Fibroblast of skin of scalp (primary cell): ENCODE measurements at places on chromosomes 2 and 18.
A peak's percentile ranks its signal among the peaks of the same experiment; 100 is the strongest.

DNA sequence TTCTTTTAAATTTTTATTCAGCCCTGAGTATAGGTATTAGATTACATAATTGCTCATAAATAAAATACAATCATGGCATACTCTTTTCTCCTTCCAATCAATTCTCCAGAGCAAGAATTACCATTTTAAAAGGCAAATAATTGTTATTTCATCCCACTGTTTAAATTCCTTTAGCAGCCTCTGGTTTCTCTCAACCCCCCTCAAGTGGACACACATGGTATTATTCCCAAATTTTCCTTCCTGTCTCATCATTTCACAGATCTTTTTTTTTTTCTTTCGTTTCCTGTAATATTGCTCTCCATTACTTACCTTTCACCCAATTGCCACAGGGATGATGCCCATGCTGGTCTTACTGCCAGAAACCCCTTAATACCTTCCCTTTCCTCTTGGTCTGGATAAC, 385.2 kb downstream of the RIT2 start:
- DNase-seq: no peak

DNA sequence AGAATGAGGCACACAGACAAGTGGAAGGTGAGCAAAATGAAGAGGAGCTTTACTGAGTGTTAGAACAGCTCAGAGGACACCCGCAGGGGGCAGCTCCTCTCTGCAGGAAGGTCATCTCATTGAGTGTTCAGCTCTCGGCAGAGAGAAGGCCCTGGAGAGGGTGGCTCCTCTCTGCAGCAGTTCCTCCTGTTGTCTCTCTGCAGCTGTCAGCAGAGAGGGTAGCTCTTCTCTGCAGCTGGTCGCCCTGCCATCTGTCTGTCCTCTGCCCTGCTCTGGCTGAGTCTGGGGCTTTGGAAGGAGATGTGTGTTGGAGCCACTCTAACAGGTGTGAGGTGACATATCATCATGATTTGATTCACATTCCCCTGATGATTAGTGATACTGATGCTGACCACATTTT, 6.8 kb upstream of the SNTG2 start:
- no peak for DNase-seq

DNA sequence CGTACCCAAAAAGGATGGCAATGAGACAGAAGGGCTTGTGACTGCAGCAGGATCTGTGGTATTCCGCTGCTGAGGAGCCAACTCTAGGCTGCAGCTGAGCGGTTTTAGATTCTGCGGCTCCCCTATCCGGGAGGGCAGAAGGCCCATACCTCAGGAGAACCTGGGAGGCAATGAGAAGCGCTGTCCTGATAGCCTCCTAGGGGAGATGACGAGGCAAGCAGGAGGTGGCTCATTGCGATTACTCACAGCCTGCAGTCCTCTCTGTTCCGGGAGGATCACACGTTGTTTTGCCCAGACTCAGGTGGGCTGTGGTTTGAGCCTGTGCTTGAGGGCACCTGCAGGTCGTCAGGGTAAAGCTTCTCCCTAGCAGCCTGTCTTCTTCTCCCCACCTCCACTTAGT, 65.1 kb downstream of the COA5 start:
- DNase-seq: no peak

GRCh38 chr18:10234281-10234680, 220.2 kb upstream of the APCDD1 start:
- DNase-seq: no peak

DNA sequence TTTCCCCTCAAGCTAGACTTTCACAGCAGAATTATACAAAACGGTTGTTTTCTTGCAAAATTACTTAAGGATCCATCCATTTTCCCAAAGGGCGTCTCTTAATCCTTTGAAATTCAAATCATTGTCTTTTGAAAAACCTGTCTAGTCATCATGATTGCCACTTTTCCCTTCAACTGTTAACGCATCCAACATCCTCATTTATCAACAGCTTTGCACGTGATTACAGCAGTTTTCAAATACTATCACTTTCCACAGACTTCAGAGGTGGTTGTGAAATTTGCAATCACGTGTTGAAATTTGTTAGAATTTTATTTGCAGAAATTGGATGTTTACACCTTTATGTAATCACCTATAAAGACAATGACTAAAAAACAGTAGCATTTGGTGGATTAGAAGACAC, 304.4 kb upstream of the SLC39A10 start:
- no peak for DNase-seq

- DNase-seq: no peak
These were observed 692 bp upstream of the TSHZ1 start for GRCh38 chr18:75209951-75210258.

DNA sequence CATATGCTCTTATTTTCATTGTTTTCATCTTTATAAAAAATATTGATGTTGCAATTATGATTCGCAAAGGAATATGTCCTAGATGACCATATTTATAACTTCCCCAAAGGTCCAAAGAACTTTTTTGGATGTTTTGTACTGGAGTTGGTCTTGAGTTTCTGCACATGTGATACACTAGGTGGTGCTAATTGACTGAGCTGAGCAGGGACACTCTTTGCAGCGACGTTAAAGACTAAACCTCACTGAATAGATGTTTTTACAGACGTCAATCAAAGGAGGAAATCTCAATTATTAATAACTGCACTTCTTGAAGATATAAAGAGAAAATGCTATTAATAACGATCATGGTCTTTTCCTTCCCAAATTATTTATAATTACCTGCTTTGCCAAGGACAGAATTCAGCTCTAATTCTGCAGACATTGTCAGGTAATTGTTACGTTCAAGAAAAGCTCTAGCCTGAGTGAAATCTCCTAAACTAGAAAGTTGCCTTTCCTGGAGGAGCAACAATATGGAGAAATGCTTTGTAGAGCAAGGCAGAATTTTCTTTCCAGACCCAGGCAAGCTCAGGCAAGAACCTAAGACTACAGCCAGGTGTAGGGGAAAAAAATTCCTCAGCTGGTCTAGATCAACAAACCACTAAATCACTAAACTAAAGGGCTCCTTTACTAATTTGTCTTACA, 119.3 kb upstream of the RBBP8 start:
- peak; percentile 23 for DNase-seq

DNA sequence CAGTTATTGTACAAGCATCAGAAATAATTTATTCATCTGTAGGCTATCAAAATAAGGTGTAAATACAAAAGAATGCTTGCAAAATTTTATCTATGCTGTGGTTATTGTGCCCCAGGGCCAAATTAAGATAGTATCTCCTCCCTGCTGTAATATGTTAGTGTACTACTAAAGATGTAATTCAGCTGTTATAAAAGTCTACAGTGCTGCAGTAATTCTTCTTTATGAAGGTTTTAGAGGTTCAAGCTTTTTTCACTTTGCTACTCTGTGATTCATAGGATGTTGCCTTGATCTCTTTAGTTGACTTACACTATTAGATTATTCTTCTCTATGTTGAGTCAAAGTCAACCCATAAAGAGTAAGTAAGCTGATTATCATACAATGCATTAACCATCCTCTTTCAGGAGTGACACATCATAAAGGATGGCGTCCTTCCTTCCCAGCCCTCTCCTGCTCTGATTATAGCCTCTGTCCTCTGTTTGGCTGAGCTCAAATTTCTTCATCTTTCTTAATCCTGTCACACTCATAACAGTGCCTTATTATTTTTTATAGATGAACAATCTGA, 29.3 kb upstream of the DYNAP start:
- no peak for DNase-seq

DNA sequence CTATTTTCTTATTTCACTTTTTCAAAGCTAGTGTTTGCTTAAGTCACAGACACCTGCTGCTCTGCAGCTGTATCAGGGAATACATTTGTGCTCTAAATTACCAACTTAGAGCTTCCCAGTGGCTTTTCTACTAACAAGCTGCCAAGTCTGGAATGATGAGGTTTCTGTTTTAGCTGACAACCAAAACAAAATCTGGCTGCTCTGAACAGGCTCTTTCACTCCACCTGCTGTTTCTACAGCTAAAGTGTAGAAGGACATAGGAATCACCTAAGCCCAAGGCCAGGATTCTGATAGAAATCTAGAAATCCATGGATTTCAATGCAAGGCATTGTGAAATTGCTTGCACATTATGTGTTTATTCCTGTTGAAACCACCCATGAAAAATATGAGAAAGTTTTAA, 201.2 kb downstream of the SUCLG1 start:
- no peak for DNase-seq

DNA sequence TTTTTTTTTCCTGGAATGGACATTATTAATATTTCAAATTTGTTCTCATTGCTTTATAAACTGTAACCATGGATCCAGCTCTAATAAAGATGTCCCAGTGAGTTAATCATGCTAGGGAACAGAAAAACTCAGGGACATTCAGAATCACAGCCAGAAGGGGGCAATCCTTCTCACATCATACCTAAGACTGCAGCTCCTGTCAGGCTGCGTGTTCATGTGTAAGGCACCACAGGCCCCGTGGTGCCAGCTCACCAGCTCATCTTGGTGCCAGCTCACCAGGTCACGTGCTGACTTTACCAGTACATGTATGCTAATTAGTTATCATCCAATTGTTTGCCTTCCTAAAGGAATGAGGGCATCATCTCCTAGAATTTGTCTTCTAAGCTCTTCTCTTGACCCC, 84.7 kb upstream of the NEDD4L start:
- DNase-seq: peak; percentile 60

- no peak for DNase-seq
These were observed 16.3 kb downstream of the RAB12 start for GRCh38 chr18:8625461-8626092.

DNA sequence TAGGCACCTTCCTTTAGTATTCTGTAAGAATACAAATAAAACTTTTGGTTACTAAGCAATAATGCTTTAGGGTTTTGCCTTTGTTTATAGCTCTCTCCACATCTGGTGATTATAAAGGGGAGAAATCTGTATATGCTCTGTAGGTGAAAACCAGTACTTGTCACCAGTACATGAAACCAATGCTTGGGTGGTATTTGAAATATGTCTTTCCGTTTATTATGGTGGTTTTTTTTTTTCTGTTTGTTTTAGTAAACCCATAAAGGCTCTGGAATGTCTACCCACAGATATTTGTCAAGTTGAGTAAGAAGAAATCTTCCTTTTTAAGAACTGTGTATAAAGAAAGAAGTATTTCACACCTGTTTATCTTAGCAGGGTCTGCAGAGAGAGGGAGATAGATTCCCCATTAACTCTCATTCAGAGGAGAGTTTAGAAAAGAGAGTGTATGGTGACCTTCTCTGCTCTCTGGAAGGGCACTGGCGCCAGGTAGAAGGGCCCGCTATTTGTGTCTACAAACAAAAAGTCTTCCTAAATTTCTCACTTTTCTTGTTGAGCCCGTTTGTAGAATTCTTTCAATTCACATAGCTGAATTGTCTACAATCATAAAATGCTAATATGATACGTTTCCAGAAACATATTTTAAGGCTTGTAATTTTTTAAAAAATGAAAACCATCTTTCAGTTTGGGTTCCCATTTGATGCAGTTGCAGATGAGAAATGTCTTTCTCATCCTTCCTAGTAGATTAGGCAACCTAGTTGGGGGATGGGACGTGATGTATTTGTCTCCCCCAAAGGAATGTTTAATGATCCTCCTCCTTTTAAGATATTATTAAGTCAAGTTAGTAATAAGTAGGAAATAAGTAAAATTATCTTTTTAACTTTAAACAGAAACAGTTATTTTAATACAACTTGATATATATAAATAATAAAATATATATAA, 33.9 kb downstream of the MAP3K20 start:
- peak; percentile 91 for DNase-seq

DNA sequence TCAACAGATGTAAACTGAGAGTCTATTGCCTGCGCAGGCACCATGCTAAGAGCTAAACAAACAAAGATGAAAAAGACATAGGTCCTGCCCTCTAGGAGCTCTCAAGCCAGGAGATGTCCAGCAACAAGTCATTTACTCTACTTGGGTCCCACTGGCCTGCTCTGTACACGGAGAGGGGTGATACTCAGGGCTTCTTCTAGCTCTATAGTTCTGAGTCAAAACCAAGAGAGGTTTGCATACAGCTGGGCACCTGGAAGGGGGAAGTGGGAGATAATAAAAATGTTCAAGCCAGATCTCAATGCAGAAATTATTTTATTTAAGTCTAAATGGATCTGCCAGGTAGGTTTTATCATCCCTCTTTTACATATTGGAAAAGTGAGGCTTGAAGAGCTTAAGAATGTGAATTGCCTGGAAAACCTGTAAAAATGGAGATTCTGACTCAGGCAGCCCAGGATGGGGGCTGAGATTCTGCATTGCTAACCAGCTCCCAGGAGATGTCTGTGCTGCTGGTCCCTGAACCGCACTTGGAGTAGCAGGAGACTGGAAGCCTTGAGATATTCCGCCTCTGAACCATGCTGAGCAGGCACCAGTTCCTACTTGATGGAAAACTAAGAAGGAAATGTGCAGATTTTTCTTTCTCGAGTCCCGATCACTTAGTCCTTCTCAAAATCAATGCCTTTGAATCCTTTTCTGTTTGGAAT, 201.1 kb downstream of the PRKCE start:
- no peak for DNase-seq

DNA sequence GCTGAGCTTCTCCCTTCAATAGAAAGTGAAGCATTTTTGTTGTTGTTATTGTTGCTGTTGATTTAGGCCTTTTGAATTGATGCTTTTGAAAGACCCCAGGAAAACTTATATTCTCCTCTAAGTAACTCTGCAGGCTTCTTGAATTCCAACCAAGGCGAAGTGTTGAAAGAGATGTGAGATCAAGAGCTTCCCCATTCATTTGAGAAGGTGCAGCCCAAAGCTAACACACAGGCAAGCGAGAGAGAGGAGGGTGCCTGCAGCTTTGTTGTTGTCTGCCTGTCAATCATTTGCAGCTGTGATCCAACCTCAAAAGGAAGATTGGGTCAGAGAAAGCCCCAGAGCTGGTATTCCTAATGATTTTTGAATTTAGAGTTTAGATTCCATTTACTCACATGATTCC, 963.6 kb upstream of the CNTNAP5 start:
- DNase-seq: no peak

DNA sequence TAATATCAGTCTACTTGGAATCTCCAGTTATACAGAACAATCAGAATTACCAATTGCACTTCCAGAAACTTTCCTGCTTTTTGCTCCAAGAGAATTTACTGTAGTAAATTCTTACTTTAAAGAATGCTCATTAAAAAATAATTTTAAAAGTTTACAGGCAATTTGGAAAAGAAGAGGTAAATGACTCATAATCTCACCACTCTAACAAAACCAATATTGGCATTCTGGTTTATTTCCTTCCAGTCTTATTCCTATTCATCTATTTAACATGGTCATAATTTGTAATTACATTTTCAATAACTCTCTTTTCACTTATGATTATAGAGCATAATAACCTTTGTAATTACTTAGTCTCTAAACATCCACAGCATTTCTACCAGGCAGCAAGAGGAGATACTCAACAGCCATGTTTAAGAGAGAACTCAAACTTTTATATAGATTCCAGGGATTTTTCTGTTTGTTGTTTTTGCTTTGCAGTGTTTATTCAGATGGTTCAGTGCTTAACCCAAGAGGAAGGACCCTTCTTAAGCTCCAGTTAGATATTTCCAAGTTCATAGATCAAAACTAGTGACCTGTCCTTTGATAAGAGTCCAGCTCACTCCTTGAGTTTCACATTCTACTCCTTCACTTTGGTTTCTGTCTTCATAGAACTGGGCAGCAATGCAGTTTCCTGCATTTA, 464.7 kb downstream of the TXNL1 start:
- peak; percentile 41 for DNase-seq
